ENCODE measurements at places on chromosomes 5 and 9. TPM values are rescaled to one million over a fixed set of nuclear protein-coding genes. Genes with fewer than 3 reads are reported as not detected.

The CDH9 gene
- total RNA-seq, result not detected

The GABRB2 gene
- total RNA-seq, result 4.8 TPM

The KCNV2 gene
- total RNA-seq, result not detected

The IL13 gene
- not detected for total RNA-seq

The BNC2 gene
- 27.5 TPM for total RNA-seq

The RGS7BP gene
- 0.93 TPM for total RNA-seq

The MEF2C gene
- total RNA-seq, result 62.2 TPM

The FBP2 gene
- total RNA-seq, result not detected

The ZFP37 gene
- 2.0 TPM for total RNA-seq

The FOXD4 gene
- 0.32 TPM for total RNA-seq

The ZNF883 gene
- 2.5 TPM for total RNA-seq

The NUDT12 gene
- 5.9 TPM for total RNA-seq
